NCI-H774 (cell line): ENCODE measurements at places on chromosomes 6 and 20.

GRCh38 chr6:79225717-79226599, 8.5 kb downstream of the HMGN3 start:
- DNase-seq: no peak

GRCh38 chr6:36065916-36066315, 38.3 kb downstream of the MAPK14 start:
- no peak for DNase-seq

GRCh38 chr6:156031516-156031915, 575.9 kb upstream of the NOX3 start:
- DNase-seq: no peak

DNA sequence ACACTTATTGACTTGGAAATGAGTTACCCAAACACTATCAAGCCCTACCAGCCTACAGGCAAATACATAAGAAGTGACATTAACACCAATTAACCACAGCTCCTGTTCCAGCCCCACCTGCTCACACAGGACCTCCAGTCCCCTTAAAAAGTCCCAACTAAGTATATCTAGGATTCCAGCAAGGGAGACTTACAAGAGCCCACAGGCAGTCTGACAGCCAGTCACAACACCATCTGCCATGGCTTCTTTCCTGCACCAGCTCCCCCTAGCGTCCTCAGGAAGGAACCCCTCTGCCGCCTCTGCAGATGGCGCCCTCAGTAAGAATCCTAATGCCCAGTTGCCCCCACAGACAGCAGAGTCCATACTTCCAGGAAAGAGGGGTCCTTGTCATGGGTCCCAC, 122.1 kb downstream of the HIVEP2 start:
- DNase-seq: no peak

DNA sequence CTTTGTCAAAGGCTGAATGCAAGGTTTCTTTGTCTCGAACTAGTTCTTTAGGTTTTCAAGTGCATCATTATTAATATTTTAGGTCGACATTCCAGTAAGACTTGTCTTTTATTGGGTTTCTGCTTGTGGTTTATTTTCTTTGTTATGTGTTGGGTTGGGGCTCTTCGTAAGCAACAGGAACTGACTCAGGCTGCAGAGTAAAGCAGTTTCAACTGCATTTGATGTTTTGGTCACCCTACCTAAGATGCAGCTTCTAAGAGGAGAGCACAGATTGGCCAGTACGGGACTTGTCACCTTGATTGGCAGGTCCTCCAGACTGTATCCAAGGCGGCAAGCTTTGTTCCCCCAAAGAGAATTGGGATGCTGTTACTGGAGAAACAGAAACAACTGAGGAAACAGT, 149.5 kb upstream of the SULF2 start:
- DNase-seq: no peak

DNA sequence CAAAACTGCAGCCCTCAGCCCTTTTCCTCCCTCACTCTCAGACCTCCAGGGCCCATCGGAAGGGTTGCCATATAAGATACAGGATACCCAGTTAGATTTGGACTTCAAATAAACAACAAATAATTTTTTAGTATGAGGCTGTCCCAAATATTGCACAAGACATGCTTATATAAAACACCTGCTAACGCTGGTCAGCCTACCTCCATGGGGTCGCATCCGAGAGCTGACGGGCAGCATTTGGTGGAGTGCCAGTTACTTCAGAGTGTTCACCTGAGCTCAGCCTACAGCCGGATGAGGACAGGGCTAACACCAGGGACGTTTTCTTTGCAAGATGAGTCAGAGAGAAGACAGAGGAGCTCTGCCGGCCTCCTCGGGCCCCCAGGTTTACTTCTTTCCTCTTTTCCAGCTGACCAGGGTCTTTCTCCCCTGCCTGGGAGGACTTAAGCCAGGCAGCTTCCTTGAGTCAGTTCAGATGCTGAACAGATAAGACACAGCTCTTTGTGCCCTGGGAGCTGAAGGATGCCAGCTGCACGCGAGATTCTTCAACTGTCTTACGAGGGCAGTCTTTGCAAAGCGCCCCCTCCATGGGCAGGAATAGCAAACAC, 141.2 kb upstream of the KCNG1 start:
- no peak for DNase-seq
